ENCODE measurements at places on chromosomes 2 and 18.

DNA sequence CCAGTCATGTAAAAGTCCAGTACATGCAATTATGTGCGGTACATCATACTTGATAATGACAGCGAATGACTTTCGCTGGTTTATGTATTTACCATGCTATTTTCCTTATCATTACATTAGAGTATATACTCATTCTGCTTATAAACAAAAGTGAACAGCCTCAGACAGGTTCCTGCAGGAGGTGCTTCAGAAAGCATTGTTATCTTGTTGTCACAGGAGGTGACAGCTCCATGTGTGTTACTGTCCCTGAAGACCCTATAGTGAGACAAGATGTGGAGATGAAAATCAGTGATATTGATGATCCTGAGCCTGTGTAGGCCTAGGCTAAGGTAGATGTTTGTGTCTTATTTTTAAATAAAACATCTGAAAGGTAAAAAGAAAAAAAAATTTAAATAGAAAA lies 15.3 kb upstream of the MPPE1 start:
- no peak for DNase-seq

- no peak for DNase-seq
Measured at GRCh38 chr2:40363631-40364030, 88.3 kb downstream of the SLC8A1 start.

GRCh38 chr2:66446941-66447340 lies 12.0 kb downstream of the MEIS1 start:
- DNase-seq: no peak

- DNase-seq: no peak
Measured at GRCh38 chr2:121088251-121089165, 196.5 kb downstream of the TFCP2L1 start.

DNA sequence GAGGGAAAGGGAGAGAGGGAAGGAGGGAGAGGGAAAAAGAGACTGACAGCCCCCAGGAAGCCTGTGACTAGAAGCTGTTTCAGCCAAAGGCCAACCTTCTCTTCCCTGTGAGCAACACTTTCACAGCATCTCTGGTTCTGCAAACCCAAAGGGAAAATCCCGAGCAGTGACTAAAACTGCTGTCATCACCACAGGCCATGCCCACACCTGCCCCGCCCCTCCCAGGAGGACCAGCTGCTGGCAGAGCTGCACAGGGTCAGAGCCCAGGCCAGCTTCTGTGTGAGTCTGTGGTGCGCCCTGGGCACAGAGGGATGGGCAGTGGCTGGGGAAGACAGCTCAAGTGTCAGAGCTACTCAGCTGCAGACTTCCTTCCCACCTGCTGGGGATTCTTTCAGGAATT lies 64.9 kb upstream of the OTOS start:
- peak; percentile 24 for DNase-seq

- DNase-seq: no peak
Measured at GRCh38 chr18:79424008-79424565, 28.4 kb downstream of the NFATC1 start.

DNA sequence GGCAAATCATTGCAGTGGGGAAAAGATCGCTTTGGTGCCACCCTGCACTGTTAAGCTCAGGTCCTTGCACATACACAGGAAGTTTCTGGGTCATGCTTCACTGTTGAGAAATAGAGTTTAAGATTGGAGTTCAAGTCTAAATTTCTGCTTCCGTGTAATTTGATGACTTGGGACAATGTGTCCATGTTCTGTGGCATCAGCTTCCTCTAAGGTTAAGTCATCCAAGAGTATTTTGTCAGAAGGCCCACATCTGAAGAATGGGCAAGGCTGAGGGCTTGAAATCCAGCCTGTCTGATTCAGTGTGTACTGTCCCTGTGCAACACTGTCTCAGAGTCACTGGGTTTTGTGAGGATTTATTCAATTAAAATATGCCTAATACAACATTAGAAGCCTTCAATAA lies 880.7 kb downstream of the SUCLG1 start:
- DNase-seq: no peak

DNA sequence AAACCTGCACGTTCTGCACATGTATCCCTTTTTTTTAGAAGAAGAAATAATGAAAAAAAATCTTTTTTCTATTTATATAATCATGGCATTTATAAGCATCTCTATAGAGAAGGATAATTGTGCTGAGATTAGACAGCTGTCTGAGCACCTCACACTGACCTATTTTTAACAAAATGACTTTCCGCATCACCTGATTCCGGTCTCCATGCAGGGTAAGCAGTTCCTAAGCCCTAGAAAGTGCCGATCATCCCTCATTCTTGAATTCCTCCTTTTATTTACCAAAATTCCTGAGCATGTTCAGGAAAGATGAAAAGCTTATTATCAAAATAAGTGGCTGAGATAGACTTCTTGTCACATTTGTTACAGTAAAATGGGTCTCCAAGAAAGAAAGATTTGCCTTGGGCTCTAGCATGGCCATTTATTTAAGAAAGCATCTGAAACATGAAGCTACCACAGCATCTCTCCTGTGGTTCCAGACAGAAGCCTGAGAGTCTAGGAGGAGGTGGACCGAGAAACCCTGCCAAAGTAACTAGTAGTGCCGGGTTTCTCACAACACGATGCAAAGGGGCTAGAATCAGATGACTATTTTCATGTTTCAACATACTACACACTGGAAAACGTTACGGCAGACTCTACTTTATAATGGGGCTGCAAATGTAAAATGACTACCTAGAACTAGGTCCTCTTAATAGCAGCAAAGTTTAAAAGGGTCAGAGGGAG lies 670 bp downstream of the GKN1 start:
- DNase-seq: no peak

- no peak for DNase-seq
Measured at GRCh38 chr2:53826030-53826410, 33.7 kb downstream of the GPR75 start.

DNA sequence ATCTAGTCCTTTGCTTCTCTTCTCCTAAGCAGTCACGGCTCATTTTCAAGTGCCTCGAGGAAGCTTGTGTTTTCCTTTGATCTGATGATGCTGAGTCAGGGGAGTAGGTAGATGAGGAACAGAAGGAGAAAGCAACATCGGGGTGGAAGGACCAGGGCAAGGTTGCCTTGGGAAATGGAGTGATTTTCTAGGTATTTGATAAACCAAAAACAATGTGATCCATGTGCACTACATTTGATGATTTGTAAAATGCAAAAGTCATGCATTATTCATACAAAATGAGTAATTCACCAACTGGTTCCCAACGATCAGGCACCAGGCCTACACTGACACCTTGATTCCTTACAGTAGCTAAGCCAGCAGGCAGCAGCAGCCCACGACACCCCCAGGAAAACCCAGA lies 205.3 kb downstream of the ANAPC1 start:
- no peak for DNase-seq

DNA sequence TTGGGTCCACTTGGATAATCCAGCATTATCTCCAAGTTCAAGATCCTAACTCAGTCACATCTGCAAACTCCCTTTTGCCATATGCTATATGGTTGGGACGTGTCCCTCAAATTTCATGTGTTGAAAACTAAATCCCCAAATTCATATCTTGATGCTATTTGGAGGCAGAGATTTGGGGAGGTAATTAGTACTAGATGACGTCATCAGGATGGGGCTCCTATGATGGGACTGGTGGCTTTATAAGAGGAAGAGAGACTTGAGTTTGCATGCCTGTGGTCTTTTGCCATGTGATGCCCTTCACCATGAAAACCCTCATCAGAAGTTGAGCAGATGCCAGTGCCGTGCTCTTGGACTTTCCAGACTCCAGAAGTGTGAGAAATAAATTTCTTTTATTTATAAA lies 16.8 kb upstream of the SMAD4 start:
- DNase-seq: no peak

DNA sequence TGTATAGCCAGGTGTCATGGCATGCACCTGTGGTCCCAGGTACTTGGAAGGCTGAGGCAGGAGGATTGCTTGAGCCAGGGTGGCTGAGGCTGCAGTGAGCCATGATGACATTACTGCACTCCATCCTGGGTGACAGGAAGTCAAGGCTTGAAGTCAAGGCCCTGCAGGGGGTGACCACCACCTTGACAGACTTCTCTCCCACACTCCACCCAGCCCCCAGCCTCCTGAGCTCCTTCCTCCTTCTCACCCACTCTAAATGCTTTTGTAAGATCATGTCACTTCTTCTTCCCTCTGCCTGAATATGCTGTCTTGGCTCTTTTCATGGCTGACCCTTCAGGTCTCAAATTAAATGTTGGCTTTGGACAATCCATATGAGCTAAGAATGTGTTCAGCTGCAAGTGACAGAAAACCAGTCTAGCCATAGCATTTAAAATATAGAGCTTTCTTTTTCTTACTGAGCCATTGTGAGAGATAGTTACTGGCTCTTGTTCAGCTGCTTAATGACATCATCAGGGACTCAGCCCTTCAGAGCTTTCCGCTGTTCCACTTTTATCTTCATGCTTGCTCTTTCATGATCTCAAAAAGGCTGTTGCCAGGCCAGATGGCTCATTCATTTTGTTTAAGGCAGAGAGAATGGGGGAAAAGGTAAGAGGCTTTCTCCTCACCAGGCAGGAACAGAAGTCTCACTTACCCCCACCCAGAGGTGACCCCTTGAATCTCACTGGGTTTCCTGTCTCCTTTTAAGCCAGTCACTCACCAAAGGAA lies 36.7 kb upstream of the TTC39C start:
- no peak for DNase-seq

- no peak for DNase-seq
Measured at GRCh38 chr2:47003641-47004427, 88.2 kb upstream of the MCFD2 start.

All from stimulated activated CD4-positive, alpha-beta T cell treated with anti-CD3 and anti-CD28 coated beads, Interleukin-1b, Interleukin-23, amount 100 ng/mL, for 1 hour (primary cell).